Common myeloid progenitor, CD34-positive (primary cell): ENCODE measurements at places on chromosomes 12 and 14.

- DNase-seq: no peak
These were observed 21.3 kb upstream of the CCDC63 start for GRCh38 chr12:110825530-110825929.

DNA sequence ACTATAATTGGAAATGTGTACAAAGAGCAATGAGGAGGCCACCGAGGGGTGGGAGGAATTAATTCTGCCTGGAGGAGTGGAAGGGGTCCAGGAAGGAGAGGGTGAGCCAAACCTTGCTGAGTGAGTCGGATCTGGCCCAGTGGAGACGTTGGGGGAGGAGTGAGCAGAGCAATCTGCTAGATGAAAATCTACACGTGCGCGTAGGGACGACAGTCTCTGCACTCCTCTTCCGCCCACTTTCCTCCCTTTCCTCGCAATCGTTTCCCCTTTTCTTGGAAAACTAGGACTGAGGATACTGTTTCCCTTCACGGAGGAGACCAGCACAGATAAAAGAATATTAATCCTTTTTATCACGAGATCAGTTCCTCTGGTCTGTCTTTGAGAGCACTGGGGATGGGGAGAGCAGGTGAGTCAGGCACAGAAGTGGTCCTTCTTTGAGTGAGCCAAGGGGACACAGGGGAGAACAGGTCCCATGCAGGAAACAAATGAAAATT lies 2.9 kb upstream of the NAB2 start:
- peak; percentile 39 for DNase-seq

DNA sequence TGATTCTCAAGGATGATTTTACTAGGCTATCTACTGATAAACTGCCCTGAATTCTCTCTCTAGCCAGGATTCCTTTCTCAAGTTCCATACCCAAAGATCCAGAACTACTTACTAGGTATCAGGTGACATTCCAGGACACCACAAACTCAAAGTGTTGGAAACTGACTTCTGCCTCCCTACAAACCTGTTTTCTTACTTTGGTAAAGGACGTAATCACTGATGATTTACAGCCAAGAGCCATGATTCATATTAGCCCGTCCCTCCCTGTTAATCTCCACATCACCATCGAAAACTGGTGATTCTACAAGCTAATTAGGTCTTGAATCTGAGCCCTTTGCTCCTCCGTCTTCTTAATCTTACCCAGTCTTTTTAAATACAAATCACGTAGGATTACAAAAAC lies 1.0 kb upstream of the ATG14 start:
- DNase-seq: no peak

- no peak for DNase-seq
These were observed at the start of gene SLC6A13 for GRCh38 chr12:262817-263216. TSS of gene SLC6A13 (minus strand) at chr12:262836. CDS start at chr12:260052, 2,784 bp downstream.

DNA sequence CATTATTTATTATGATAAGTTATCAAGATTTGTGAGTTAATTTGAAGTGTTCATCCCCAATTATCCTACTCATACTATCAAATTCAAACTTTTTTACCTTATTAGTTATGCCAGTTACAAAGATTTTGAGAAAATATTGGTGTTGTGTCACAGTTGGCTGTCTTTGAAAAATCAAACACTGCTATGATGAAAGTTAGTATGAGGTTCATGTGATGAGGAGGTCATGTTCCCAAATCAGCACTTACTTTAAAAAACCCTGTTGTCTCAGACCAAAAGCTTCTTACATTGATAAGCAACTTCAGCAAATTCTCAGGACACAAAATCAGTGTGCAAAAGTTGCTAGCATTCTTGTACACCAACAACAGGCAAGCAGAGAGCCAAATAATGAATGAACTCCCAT lies 68.1 kb downstream of the TTC6 start:
- no peak for DNase-seq

DNA sequence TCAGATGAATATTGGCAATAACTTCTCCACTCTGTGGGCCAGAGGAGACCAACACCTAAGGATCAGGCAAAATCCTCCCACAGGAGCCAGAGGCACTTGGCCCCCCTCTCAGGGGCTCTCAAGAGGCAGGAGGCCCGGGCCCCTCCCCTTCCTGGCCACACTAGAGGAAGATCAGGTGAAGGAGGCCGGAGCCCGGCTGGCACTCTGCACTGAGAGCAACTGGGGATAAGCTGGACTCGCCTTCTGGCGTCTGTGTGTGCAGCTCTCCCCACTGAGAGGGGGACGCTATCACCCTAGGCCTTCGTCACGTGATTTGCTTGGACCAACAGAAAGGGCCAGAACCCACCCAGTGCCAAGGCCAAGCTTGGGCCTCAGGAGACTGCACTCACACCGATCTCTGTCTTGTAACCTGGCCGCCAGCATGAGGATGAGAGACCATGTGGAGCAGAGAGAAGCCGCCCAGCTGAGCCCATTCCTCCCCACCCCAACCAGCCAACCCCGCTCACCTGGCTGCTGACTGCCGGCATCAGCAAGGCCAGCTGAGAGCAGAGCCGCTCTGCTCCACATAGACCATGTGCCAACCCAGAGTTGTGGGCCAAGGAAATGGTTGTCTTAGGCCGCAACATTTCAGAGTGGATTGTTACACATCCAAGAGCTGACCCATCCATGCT lies 64.0 kb downstream of the NOC4L start:
- DNase-seq: no peak

GRCh38 chr12:76288218-76288617 lies 60.0 kb downstream of the BBS10 start:
- no peak for DNase-seq

DNA sequence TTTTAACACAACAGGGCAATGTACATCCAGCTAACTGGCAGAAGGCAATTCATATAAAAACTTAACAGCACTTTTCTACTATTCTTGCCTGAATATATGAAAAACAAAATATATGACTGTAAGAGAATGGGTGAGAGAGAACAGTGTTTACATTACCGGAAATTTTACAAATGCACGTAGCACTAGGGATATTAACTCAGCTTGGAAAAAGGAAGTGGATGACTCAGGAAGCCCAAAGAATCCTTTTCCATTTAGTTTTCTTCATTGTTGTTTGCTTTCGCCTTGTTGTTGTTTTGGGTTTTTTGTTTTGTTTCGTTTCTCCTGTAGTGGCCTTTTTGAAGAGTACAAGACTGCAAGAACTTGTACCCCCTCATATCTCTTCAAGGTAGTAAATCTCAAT lies 295.5 kb downstream of the EGLN3 start:
- DNase-seq: no peak

DNA sequence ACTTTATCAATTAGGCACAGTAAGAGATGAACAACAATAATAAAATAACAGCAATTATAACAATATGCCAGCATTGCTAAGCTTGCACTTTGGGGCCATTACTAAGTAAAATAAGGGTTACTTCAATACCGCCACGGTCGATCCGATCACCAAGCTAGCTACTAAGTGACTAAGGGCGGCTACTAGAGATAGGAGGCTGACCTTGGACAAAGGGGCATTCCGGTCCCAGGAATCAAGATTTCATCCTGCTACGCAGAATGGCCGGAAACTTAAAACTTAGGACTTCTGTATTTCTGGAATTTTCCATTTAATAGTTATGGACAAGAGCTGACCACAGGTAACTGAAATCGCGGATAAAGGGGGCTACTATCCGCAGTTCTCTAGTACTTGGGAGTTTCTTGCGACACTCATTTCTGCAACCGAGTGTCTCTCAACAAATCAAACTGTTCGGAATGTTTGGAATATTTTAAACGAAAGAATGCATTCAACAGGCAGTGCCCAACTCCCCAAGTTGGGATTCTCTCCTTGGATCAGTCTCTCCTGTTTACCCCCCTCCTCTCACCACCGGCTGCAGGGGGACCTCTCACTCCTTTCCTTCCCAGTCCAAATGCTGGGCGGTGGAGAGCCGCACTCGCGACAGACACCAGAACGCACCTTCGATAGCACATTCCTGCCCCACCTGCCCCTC lies 650 bp downstream of the HEBP1 start:
- no peak for DNase-seq

GRCh38 chr14:51070726-51071125 lies 24.2 kb downstream of the TRIM9 start:
- DNase-seq: no peak
